ENCODE measurements at places on chromosomes 12 and 14.

DNA sequence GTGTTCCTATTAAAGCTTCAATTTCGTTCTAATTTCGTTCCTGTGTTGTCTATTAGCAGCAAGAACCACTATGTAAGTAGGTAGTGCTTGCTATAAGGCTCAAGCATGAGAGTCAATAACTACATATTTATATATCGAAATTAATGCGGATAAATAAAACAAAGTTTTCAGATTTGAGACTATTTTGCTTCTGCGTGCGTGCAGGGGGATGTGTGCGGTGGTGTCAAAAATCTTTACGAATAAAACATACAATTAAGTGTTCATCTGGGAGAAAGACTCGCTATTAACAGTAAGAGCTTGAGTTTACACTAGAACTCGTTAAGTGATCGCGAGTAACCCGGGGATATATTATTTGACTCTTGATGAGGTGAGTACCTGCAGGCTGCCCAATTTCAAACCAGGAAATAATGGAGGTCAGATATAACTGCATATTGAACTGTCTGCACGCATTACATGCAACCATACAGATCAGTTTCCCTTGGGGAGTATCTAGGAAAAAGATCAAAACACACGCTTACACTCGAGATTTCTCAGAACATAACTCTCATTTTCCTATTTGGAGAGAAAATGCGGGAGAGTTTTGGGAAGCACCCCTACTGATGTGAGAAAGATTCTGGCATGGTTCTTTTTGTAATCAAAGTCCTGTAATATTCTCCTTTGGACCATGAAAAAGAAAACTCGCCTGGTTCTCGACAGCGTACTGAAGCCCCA is 813 bp downstream of the TWF1 start:
- DNase-seq = no peak

GRCh38 chr14:60647081-60647836 is 2.0 kb downstream of the SIX1 start:
- DNase-seq = no peak

DNA sequence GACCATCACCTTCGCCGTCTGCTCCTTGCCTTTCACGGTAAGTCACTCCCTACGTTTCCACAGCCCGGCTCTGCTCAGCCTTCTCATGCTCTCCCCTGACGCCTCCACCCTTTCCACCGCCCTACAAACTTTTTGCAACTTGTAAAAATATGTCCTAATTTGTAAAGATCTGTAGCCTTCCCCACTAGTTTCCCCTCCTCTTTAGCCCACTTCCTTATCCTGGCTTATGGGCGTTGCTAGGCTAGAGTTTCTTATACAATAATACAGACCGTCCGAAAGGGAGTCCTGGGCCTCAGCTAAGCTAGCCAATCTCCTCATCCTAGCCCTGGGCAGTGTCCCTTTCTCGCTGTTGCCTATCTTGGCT is 1.2 kb downstream of the PTGER2 start:
- no peak for DNase-seq

GRCh38 chr12:58368001-58368400 is 426.6 kb downstream of the ATP23 start:
- DNase-seq = no peak

DNA sequence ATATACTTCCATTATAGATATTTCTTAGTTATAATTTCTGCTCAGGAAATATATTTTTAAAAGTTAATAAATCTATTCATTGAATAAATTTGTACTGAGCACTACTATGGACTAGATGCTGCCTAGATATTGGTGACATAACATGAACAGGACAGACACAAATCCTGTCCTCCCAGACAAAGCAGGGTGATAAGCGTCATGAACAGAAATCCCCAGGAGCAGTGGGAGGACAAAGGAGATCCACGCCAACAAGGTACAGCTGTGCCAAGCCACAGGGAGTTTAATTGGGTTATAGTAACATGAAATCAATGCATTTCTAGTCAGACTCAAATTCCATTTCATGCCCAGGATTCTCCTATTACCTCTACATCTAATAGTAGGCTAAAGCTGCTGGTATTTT is 171.8 kb upstream of the CPNE8 start:
- no peak for DNase-seq
